ENCODE measurements at places on chromosomes 7 and 10. TPM values are rescaled to one million over a fixed set of nuclear protein-coding genes. Genes with fewer than 3 reads are reported as not detected.

DNA sequence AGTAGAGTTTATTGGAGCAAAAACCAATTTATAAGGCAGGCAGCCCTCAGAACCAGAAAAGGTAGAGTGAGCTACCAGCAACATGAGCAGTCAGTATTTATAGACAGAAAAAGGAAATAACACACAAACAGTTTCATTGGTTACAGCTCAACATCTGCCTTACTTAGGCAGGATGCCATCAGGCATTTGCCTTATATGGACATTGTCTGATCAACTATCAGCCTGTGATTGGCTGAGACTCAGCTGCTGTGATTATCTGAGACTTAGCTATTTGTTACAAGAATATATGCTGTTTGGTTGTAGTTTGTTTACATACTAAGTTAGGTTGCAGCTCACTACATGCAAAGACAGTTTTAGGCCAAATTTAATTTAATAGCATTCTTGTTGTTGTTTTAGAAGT lies 60.4 kb upstream of the CDK1 start:
- DNase-seq = no peak

Gene PRSS2
- not detected for total RNA-seq

Gene GFRA1
- 17.7 TPM for total RNA-seq

DNA sequence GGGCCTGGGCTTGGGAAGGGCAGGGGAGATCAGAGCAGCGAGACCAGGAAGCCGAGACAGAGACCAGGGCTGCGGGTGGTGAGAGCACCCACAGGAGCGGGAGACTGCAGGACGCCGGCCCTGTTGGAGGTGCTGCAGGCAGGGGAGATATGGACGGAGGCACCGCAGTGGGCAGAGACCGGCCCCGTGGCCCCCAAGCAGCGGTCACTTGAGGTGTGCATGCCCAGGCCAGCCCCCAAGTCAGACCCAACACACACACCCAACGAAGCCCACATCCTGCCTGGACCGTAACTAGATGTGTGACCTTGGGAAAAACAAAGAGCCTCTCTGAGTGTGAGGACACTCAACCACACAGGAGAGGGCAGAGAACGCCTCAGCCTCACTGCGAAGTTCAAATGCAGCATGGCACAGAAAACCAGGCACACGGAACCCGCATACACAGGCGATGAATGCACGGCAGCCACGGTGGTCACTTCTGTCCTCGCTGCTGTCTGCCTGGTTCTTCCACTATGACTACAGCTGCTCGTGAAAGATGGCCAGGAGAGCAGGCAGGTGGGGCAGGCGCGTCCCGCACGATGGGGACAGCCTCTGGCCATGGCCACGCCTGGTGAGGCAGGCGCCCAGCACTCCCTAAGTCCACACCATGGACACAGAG lies 214.7 kb downstream of the MAD1L1 start:
- DNase-seq = peak; percentile 31

DNA sequence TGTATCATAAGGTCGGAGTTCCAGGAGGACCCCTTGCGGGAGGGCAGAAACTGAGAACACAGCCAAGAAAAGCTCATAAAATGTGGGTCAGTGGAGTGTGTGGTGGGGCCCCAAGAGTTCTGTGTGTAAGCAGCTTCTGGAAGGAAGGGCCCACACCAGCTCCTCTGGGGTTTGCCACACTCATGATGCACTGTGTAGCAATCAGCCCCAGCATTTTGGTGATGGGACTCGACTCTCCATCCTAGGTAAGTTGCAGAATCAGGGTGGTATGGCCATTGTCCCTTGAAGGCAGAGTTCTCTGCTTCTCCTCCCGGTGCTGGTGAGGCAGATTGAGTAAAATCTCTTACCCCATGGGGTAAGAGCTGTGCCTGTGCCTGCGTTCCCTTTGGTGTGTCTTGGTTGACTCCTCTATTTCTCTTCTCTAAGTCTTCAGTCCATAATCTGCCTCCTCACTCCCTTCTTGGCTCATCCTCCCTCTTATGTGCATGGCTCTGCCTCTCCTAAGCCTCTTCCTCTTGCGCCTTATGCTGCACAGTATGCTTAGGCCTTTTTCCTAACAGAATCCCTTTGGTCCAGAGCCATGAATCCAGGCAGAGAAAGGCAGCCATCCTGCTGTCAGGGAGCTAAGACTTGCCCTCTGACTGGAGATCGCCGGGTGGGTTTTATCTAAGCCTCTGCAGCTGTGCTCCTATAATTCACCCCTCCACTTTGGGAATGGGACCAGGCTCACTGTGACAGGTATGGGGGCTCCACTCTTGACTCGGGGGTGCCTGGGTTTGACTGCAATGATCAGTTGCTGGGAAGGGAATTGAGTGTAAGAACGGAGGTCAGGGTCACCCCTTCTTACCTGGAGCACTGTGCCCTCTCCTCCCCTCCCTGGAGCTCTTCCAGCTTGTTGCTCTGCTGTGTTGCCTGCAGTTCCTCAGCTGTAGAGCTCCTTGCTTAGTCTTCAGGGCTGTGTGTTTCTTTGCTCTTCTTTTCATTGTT lies 17.8 kb downstream of the PRSS2 start:
- DNase-seq = peak; percentile 31

DNA sequence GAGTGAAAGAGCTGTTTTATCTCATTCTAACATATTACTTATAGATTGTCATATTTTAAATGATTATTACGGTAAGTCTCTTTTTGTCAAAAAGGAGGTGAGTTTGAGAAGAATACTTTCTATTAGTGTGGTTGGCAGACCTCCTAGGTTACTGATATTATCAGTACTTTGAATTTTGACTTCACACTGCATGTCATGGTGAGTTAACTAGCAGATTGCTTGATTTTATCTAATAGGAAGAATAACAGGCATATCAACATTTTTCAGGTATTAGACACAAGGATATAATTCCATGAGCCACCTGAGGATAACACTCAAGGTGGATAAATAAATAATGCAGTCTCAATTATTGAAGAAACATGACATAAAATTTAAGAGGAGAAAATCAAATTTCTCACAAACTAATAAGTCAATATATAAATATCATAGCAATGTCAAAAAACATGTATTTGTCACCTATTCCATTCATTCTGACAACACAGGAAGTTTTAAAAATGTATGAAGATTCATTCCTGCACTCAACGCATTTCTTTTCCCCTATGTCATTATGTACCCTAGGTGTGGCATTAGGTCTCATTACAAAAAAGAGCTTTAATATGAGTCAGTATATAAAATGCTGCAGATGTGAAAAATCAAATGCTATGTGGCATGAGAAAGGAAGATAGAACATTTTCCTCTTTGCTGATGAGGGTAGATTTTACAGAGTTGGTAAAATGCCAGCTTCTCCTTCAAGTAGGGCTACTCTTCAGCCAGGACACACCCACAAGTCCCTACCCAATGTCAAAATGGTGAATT lies 1621.6 kb downstream of the REEP3 start:
- DNase-seq = no peak

Gene THSD7A
- 6.8 TPM for total RNA-seq

Gene CHRM2
- total RNA-seq = 0.55 TPM

Gene NDUFA5
- 49.2 TPM for total RNA-seq

DNA sequence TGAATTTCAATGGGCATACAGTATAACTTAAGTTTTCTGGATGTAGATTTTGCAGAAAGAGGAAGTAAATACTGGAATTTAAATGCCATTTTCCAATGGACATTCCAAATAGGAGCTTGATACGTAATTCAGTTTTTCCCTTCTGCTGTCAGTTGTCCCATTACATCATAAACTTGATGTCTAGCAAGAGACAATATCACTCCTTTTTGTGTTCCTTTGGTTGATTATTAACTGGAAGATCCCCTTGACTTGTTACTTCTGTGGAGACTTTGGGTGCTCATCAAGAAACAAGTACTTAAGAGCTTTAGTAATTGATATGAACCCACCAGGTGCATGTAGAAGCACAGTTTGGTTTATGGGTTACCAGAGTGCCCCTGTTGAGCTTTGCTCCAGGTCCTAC lies 116.1 kb downstream of the ST7 start:
- DNase-seq = no peak

Gene TET1
- total RNA-seq = 3.2 TPM
